ENCODE measurements at places on chromosomes 7 and 10.
A peak's percentile ranks its signal among the peaks of the same experiment; 100 is the strongest.

- no peak for DNase-seq
These were observed 27.9 kb downstream of the LUC7L2 start for GRCh38 chr7:139387594-139387993.

DNA sequence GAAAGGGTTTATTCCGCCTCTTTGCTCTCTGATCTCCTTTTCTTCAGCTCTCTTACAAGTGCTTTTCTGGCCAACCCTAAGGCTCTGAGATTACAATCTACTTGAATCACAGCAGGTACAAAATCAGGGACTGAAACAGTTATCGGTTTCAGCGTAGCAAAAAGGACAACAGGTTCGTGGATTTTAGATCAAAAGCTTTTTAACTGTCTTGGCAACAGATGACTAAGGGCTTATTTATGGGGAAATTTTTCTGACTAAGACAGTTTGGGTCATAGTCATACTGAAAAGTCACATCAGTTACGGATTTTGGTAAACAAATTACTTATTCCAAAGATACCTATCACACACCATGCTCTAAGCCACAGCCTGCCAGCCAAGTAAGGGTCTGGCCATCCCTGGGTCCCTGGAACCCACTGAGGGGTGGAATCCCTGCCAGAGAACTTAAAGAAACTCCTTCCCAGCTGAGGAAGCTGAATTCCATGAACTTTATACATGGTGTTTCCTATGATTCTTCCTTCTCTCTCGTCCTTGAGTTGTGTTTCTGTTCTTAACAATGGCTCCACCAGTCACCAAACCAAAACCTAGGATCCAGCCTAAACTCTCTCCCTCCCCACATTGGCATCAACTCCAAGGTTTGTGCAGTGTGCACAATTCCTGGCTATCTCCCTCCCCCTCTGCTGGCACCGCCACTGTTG lies 169.3 kb downstream of the FAM107B start:
- DNase-seq, result peak; percentile 95

DNA sequence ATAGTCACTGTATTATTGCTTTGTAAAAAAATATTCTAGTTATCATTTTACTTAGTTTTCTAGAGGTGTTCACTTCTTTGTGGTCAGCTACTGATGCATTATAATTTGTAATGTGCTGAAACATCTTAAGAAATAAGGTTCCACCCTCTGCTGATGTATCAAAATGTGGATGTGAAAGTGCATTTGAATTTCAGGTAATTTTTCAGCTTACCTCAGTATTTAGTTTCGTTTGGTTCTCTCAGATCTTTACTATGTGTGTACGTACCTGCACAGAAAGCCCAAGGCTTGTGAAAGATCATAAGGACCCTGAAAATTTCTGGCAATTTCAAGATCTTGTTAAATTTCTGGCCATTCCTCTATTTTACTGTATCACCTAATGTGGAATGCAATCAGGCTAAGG lies 542.3 kb upstream of the TPK1 start:
- DNase-seq, result no peak

DNA sequence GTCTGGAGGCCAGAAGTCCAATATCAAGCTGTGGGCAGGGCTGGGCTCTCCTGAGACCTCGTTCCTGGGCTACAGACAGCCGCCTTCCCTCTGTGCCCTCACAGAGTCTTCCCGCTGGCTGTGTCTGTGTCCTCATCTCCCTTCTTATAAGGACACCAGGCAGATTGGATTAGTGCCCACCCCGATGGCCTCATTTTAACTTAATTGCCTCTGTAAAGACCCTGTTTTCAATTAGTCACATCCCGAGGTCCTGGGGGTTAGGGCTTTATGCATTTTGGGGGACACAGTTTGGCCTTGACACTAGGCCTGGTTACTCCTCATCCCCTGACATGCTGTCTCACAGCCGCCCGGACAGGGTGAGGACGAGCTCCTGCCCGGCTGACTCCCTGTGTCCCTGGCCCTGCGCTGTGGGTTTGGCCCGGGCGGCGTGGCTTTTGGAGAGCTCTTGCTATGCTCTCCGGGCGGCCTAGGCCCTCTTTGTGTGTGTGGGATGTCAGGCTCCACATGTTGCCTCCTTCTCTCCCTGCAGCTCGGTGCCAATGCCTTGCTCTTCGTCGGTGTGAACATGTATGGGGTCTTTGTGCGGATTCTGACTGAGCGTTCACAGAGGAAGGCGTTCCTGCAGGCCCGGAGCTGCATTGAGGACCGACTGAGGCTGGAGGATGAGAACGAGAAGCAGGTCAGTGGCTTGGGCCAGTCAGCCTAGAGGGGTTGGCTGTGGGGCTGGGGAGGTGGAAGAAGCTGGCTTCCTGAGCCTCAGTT lies 18.2 kb downstream of the ADCY1 start:
- no peak for DNase-seq

- DNase-seq, result no peak
These were observed 213.1 kb downstream of the C7orf25 start for GRCh38 chr7:42698600-42699374.

DNA sequence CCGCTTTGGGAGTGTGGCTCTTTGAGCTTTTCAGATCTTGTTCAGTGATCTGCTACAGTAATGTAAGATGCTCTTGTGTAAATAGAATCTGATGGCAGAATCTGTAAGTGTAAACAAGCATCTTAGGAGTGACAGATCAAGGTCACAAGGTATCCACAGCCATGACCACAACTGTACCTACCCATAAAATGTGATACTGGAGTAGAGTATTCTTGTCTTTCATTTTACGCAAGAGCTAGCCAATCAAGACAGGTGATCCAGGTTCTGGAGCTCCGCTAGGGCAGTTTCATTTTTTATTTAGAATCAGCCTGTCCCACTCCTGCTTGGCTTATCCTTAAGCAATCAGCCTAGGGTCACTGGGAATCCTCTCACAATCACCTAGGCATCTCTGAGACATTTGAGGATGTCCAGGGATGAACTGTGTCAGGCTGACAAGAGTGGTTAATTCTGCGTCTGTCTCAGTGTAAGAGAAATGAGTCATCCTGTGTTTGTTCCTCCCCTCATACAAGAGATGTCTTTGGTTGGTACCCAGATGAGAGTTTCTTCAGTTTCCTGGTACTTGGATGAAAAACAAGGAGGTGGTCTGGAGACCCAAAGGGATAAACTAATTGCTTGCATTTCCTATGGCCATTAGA lies 13.6 kb downstream of the ZNF138 start:
- DNase-seq, result peak; percentile 2

- no peak for DNase-seq
These were observed 333.2 kb upstream of the MGMT start for GRCh38 chr10:129133856-129134255.

- peak; percentile 88 for DNase-seq
These were observed 63.7 kb upstream of the STEAP1B start for GRCh38 chr7:22563621-22564241.

DNA sequence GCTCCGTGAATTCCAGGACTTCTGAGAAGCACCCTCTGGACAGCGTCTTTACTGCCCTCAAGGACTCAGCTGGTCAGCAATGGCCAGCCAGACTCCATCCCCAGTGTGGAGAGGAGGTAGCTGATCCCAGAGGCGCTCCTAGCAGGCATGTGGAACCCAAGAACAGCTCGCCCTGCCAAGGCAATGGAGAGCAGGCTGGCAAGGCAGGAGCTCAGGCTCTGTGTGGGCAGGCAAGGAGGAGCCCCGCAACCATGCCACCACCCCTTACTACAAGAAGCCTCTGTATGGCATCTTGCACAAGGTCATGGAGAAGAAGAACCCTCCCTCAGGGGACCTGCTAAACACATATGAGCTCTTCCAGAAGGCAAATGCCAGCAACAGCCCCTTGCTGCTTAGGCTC lies 34.4 kb upstream of the SGMS1 start:
- no peak for DNase-seq

DNA sequence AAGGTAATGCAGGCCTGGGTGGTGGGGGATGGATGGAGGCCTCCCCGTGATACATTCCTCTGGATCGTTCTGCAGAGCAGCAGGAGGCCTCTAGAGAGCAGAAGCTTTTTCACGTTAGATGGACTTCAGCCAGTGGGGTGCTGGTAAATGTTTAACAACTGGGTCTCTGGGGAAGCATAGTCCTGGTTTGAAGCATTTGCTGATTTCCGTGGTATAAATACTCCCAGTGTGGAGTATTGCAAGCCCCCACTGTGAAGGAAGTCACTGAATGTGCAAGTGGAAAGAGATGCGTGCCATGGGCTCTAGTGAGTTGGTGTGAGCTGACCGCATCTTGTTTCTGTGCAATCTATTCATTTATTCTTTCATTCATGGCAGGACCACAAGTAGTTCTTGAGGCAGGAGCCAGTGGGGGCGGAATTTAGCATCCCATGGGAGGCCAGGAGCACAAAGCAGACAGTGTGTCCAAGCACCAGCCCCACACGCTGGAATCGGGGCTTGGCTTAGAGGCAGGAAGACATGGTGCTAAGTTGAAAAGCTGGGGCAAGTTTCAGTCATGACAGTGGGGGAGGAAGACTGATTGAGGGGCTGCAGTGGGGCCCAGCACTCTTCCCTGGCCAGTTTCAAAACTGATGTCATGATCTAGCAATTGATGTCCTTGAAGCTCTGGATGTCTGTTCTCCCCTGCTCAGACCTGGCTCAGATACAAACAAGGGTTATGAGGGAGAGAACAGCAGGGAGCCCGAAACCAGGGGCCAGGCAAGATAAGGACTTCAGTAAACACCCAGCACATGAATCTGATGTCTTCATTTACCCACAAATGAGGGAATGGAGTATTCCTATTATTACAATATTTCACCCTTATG lies 280.9 kb upstream of the LYZL1 start:
- no peak for DNase-seq

DNA sequence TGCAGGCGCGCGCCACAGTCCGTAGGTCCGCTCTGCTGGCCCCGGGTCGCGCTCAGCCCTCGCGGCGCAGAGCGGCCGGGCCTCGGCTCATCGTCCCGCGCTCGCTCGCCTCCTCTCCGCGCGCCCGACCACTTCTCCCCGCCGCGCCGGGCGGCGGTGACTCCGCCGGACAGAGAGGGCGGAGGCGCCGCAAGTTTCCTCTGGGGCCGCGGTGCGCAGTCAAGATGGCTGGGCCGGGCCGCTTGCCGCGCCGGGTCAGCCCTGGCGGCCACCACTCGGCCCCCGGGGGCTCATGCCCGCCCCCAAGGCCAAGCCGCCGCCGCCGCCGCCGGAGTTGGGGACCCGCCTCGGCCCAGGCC lies 441 bp downstream of the FZD8 start:
- DNase-seq, result no peak

DNA sequence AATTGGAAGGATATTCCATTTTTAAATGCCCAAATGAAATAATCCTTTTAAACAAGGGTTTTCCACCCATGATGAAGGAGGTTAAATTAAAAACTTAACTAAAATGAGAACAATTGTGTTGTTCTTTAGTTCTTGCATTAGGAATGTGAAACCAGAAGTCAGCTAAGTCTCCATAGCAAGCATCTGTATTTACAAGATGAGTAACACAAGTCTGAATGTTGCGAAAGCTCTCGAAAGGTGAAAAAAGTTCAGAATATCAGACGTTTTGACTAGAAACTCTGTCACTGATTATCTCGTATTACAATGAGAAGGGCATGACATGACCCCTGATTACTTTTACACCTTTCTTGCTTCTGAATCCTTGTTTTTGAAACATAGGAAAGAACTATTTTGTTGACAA lies 149.6 kb downstream of the BICC1 start:
- no peak for DNase-seq

DNA sequence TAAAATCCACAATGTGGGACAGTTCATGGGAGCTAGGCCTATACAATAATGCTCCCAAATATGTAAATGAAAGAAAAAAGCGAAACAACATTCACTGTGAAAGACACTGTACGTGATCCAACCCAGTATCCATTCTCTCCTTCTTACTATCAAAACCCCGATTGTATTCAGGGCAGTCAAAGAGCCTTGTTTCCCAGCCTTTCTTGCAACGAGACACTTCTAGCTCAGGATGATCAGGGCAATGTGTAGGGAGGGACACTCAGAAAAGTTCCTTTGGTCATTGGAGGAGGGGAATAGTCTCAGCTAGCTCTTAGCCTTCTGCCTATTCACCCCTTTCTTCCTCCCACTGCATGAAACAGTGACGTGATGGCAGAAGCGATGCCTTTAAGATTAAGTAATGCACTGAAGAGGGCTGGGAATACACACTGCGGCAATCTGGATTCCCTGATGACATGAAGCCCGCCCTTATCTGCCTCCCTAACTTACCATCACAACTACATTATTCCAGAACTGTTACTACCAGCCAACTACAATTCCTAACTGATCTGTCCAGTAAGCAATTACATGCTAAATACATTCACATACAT lies 27.3 kb downstream of the UBE2H start:
- DNase-seq, result no peak

DNA sequence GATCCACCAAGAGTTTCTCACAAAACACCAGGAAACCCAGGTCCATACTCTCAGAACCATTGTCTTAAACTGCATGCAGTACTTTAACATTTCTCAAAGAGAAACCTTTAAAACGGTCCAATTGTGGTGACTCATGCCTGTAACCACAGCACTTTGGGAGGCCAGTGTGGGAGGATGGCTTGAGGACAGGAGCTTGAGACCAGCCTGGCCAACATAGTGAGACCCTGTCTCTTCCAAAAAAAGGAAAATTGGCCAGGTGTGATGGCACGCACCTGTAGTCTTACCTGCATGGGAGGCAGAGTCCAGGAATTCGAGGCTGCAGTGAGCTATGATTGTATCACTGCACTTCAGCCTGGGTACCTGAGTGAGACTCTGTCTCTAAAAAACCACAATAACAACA lies 97.5 kb upstream of the OIT3 start:
- no peak for DNase-seq

GRCh38 chr7:50817561-50817960 lies 34.9 kb upstream of the GRB10 start:
- DNase-seq, result no peak
